ENCODE measurements at places on chromosomes 3 and 15. TPM values are rescaled to one million over a fixed set of nuclear protein-coding genes. Genes with fewer than 3 reads are reported as not detected.

Gene IL5RA
- total RNA-seq = not detected

Gene TRIM42
- not detected for total RNA-seq

Gene MORC1
- total RNA-seq = not detected

Gene AMIGO3
- 0.24 TPM for total RNA-seq

Gene TRIM71
- not detected for total RNA-seq

Gene HTR3E
- total RNA-seq = not detected

Gene SMCO1
- total RNA-seq = not detected

Gene SLC51A
- total RNA-seq = not detected

Gene ZIC4
- total RNA-seq = not detected

Gene GOLGA8N
- 4.6 TPM for total RNA-seq

Gene PLCL2
- total RNA-seq = 3.6 TPM

Gene TMEM42
- 23.3 TPM for total RNA-seq

Gene KCNMB3
- total RNA-seq = 1.4 TPM

Gene SCG5
- total RNA-seq = 24.4 TPM

Gene ACKR2
- 1.1 TPM for total RNA-seq

Gene UROC1
- total RNA-seq = not detected

Gene SPINK8
- not detected for total RNA-seq

Gene SCN10A
- total RNA-seq = not detected

Gene ESYT3
- not detected for total RNA-seq

Gene UMPS
- total RNA-seq = 10.1 TPM

Measured in epithelial cell of alveolus of lung (primary cell).